Bronchial smooth muscle cell (primary cell): ENCODE measurements at places on chromosomes 16 and 17. TPM values are rescaled to one million over a fixed set of nuclear protein-coding genes. Genes with fewer than 3 reads are reported as not detected.

The FBXW10 gene
- total RNA-seq: under 0.01 TPM in 2 replicates

The UTP4 gene
- total RNA-seq: 10.6 and 14.1 TPM in 2 replicates

The TMEM186 gene
- 4.6 and 5.8 TPM in 2 replicates for total RNA-seq

The CENPX gene
- 14.9 and 33.4 TPM in 2 replicates for total RNA-seq

The DOC2A gene
- total RNA-seq: 0.16 and 0.34 TPM in 2 replicates

The GEMIN4 gene
- total RNA-seq: 5.5 and 7.2 TPM in 2 replicates
